ENCODE measurements at places on chromosomes 2 and 18.

GRCh38 chr2:33084433-33084832 lies 137.7 kb downstream of the LTBP1 start:
- no peak for DNase-seq

DNA sequence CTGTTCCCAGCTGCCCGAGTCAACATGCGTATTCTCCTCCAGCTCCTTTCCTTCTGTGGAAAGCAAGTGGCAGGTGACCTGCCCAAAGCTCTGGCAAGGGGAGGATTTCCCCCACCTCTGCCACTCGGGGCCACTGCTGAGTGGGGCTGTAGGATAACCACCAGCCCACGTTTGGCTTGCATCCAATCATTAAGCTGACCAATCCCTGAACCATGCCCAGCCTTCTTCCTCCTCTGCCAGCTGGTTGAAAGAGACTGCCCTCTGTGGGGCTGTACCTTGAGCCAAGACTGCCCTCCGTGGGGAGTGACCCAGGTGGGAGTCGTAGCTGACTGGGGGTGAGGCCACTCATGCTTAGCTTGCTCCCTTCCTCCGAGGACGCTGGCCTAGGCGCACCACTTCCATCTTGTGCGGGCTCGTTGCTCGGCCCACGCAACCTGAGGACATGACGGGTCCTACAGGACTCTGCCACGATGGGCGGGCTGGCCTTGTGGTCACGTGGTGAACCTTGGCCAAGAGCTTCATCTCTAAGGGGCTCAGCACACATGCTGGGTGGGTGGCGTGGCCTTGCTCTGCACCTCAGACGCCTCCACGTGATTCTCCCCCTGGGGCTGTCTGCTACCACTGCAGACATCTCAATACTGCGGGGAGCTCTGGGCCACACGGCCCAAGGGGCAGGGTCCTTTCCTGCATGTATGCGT lies 112.1 kb downstream of the NDUFA10 start:
- no peak for DNase-seq

DNA sequence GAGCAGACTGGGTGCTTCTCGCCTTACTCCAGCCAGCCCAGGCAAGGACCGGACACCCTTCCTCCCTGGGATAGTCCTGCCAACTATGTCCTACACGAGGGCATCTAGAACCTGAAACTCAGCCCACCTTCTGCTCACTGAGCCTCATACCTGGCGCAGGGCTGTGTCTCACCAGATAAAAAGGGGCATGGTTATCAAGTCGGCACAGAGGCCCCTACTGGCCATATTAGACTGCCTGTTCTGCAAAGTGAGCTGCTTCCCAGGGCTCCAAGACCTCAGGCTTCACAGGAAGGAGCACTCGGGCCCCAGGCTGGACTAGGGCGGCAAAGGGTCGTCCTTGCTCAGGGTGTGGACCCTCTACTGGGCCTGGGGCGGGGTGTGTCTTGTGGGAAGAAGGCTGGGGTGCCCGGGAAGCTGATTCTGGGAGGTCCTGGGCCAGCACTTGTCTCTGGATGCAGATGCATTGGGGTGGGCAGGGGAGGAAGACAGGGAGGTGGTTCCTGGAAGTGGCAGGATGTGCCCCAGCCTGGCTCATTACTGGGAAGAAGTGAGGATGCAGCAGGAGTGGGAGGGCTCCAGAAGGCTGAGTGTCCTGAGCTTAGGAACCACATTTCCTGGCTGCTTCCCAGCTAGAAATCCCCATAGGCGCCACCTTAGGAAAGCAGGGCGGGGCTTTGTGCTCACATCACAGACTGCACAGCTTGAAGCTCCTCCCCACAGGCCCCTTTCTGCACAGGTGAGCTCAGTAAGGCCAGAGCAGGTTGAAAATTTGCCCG lies 19.6 kb downstream of the EHD3 start:
- DNase-seq: no peak

DNA sequence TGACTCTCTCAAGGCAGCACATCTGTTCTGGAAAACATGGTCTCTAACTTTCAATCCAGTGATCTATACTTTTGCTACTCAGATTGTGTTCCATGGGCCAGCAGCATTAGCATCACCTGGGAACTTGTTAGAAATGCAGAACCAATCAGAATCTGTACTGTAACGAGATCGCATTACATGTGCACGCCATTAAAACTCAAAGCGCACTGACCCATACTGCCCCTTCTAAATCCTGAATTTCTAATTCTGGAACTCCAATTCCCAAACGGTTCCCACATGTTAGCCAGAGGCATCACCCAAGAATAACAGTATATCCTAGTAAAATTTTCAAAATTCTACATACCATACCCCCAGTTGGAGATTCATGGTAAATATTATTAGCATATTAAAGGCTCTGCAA lies 10.5 kb upstream of the DCTN1 start:
- no peak for DNase-seq

- no peak for DNase-seq
These were observed 329.5 kb upstream of the ETAA1 start for GRCh38 chr2:67067656-67068055.

Data from NCI-H187 treated with DMSO at 0.1 percent for 48 hours (cell line).